ENCODE measurements at places on chromosomes 3 and 15.

DNA sequence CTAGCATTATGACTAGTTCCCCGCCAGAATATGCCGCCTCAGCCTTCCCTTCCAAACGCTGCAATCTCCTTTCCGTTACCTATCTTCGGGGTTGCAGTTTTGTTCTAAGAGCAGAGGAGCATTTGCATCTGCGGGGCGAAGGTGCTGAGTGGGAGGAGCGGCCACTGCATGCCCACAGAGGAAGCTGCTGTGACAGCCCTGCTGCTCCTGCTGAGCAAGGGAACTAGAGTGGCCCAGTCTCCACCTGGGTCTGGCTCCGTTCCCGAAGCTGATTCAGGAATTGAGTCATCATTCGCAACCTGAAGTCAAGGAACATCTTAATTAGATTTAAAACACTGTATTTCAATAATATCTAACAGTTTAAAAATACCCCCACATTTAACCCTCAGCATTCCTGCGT, 98.2 kb upstream of the TJP1 start:
- peak; percentile 73 for DNase-seq

GRCh38 chr3:134802428-134803050, 7.5 kb downstream of the EPHB1 start:
- DNase-seq: no peak

DNA sequence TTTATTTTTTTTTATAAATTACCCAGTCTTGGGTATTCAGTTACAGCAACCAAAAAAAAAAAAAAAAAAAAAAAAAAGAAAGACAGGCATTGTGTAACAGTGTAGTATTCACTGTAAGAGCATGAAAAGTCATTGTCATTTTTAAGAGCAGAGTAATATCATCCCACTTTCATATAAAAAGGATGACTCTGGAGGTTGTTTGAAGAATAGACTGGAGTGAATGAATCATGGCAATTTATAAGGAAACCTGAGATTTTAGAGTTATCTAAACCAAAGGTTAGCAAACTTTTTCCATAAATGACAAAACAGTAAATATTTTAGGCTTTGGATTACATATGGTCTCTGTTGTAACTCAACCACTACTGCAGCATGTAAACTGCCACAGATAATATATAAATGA, 794.9 kb downstream of the NTRK3 start:
- DNase-seq: no peak

GRCh38 chr3:134378384-134378783, 4.1 kb upstream of the AMOTL2 start:
- DNase-seq: no peak

DNA sequence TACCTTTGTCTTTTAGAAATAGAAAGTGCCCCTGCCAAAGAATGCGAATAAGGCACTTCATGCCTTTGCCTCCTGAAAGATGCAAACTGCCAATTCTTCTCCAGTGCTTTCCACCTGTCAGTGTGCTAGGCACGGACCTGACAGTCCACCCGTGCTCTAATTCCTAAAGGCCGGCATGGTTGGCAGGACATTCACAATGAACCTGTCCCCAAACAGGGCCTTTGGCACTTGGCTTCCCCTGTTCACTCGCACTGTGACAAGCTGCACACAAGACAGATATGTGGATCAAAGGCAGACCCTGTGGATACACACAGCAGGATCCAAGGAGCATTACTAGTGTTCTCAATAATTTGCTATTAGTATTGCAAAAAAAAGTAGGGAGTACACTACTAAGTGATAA, 505.7 kb upstream of the AGTR1 start:
- DNase-seq: no peak
